ENCODE measurements at places on chromosomes 3 and 15.

DNA sequence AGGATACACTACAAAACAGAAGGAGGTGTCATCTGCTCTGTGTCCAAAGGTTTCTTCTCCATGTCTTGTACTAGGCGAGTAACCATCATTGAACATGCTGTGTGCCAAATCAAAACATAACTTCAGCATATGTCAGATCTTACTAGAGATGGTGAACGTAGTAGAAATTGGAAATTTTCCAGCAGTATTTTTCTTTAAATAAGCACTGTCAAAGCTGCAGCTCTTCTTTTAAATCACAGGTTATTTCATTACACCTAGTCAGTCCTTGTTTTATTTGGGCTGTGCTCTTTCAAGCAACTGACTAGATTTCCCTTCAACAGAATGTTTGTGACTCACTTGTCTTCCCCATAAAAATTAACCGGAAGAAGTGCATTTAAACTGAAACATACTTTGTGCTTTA, 46.5 kb downstream of the MSL2 start:
- no peak for DNase-seq

DNA sequence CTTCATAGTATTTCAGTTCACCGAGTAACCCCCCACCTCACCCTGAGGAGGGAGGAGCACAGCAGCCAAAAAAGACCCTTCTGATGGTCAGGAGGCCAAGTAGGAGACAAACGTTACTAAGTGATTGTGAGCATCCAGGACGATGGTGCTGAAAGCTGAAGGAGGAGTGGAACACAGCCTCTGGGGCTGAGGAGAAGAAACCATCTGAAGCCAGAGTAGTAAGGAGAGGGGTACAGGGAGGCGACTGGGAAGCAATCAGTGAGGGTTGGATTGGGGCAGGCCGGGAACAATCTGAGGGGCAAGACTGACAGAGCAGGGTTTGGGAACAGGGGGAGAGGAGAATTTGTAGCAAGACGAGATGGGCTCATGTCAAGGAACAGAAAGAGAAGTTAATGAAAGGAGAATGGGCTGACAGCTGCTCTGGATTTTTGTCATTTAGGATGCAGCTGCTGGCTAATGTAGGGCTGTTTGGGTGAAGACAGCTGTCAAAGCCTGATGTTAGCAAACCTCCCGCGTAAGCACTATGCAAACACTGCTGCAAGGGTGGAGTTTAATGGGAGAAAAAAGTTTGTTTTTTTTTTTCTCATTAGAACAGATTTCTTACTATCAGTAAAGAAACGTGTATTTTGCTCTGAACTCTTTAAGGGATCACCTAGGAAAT, 622.2 kb downstream of the EDEM1 start:
- DNase-seq: no peak

GRCh38 chr15:84108728-84109127, 126.8 kb upstream of the GOLGA6L4 start:
- DNase-seq: peak; percentile 12

DNA sequence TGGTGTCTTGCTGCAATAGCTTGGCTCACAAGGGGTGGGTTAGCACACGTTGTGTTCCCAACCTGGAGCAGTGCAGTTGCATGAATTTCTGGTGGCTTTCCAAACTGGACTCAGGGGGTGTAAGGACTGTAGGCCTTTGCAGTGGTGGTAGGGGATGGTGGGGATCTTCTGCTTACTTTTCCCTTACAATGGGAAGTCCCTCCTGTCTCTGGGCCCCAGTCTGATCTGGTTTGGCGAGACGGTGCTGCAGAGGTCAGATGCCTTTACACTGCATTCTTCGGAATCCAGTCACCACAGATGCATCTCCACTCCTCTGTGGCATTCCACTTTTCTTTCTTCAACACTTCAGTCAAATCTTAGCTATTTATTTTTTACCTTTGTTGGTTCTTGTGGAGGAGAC, 132.1 kb downstream of the DOCK3 start:
- DNase-seq: no peak
